ENCODE measurements at places on chromosomes 4 and X. TPM values are rescaled to one million over a fixed set of nuclear protein-coding genes. Genes with fewer than 3 reads are reported as not detected.

The CENPVL2 gene
- not detected for polyA plus RNA-seq

The MYOZ2 gene
- 0.11 TPM for polyA plus RNA-seq

The PCSK1N gene
- polyA plus RNA-seq: not detected

The CLDN22 gene
- polyA plus RNA-seq: not detected

The FOXR2 gene
- polyA plus RNA-seq: not detected

The ZNF280C gene
- polyA plus RNA-seq: 2.5 TPM

The PAGE2B gene
- not detected for polyA plus RNA-seq

The TLR7 gene
- polyA plus RNA-seq: not detected

The CCDC158 gene
- polyA plus RNA-seq: not detected

The RAI2 gene
- polyA plus RNA-seq: 0.19 TPM

The FAM156A gene
- 16.1 TPM for polyA plus RNA-seq

The CT45A5 gene
- not detected for polyA plus RNA-seq

The PHOX2B gene
- polyA plus RNA-seq: not detected

The ARHGAP4 gene
- polyA plus RNA-seq: 20.9 TPM

The GABRB1 gene
- not detected for polyA plus RNA-seq

The DDX53 gene
- polyA plus RNA-seq: not detected

The BLTP1 gene
- polyA plus RNA-seq: 12.8 TPM

The TBX22 gene
- not detected for polyA plus RNA-seq

The FGFBP2 gene
- not detected for polyA plus RNA-seq

The CSAG2 gene
- polyA plus RNA-seq: not detected

The RASL11B gene
- polyA plus RNA-seq: 0.83 TPM

The LEF1 gene
- polyA plus RNA-seq: not detected

The PAGE5 gene
- polyA plus RNA-seq: not detected

The MAGEA10 gene
- not detected for polyA plus RNA-seq

The SPOCK3 gene
- polyA plus RNA-seq: 0.10 TPM

The IGFBP7 gene
- 1,004 TPM for polyA plus RNA-seq

The RADX gene
- polyA plus RNA-seq: not detected

The ENPP6 gene
- polyA plus RNA-seq: not detected

The CCDC110 gene
- polyA plus RNA-seq: 0.03 TPM

The PROM1 gene
- 0.36 TPM for polyA plus RNA-seq

The SLC10A4 gene
- polyA plus RNA-seq: 0.06 TPM

The CWH43 gene
- polyA plus RNA-seq: not detected

Measured in endothelial cell of umbilical vein (primary cell).